ENCODE measurements at places on chromosomes 16 and 17. TPM values are rescaled to one million over a fixed set of nuclear protein-coding genes. Genes with fewer than 3 reads are reported as not detected.

GRCh38 chr16:70402916-70403659, 35.8 kb downstream of the ST3GAL2 start:
- H3K27me3 ChIP-seq = no peaks in the 10 kb centered on the region
- no peak overlapping the region for H3K27ac ChIP-seq

DNA sequence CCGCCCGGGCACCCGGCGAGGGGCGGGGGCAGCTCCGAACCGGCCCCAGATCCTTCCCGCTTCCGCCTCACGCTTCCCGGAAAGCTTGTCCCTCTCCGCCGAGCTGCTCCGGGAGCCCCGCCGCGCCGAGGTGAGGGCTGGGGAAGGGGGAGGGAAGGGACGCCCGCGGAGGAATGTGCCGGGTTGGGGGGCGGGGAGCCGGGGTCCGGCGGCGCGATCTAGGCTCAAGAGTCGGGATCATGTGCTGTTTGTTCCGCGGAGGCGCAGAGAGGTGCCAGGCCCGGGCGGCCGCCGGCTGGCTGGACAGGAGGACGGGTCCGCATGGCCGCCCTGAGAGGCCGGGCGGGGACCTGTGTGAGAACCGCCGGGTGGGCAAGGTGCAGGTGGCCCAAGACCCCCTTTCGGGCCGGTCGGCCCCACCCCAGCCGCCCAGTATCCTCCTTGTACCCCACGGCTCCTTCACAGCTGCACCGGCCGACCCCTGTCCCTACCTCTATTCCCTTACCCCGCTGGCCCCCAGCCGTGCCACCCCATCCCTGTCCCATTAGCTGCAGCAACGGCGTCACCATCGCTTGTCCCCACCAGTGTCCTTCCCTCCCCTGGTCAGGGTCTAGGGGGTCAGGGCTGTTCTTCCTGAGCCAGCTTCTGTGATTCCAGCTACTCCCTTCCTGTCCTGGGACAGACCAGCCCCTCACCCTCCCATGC, 429 bp downstream of the KIF1C start:
- peak overlapping the region; percentile 88 for H3K4me3 ChIP-seq
- no peaks in the 10 kb centered on the region for H3K27me3 ChIP-seq
- no peak for DNase-seq
- H3K4me1 ChIP-seq = peaks cover 34% of the 10 kb centered on the region

GRCh38 chr16:73025151-73025855, 22.6 kb downstream of the ZFHX3 start:
- no peak overlapping the region for H3K27ac ChIP-seq
- no peak for DNase-seq
- no peaks in the 10 kb centered on the region for H3K27me3 ChIP-seq
- peaks cover 10% of the 10 kb centered on the region for H3K4me1 ChIP-seq
- H3K36me3 ChIP-seq = no peaks in the 10 kb centered on the region

The SCNN1B gene
- total RNA-seq = not detected

The RUNDC3A gene
- not detected for total RNA-seq

The ITGA3 gene
- 0.79 TPM for total RNA-seq

The HOXB8 gene
- not detected for total RNA-seq

GRCh38 chr17:39867880-39868553, at the start of gene ZPBP2:
Gene ZPBP2, plus strand, starts transcription at chr17:39868202. Its CDS starts 153 bp downstream, at chr17:39868355.
- H3K4me3 ChIP-seq = peak within 1 kb of the TSS; percentile 4
- H3K27me3 ChIP-seq = no peaks in the 10 kb centered on the region
- DNase-seq = no peak
- H3K36me3 ChIP-seq = no peaks in the 10 kb centered on the region
- no peak within 1 kb of the TSS for H3K27ac ChIP-seq
- peaks cover 5% of the 10 kb centered on the region for H3K4me1 ChIP-seq

DNA sequence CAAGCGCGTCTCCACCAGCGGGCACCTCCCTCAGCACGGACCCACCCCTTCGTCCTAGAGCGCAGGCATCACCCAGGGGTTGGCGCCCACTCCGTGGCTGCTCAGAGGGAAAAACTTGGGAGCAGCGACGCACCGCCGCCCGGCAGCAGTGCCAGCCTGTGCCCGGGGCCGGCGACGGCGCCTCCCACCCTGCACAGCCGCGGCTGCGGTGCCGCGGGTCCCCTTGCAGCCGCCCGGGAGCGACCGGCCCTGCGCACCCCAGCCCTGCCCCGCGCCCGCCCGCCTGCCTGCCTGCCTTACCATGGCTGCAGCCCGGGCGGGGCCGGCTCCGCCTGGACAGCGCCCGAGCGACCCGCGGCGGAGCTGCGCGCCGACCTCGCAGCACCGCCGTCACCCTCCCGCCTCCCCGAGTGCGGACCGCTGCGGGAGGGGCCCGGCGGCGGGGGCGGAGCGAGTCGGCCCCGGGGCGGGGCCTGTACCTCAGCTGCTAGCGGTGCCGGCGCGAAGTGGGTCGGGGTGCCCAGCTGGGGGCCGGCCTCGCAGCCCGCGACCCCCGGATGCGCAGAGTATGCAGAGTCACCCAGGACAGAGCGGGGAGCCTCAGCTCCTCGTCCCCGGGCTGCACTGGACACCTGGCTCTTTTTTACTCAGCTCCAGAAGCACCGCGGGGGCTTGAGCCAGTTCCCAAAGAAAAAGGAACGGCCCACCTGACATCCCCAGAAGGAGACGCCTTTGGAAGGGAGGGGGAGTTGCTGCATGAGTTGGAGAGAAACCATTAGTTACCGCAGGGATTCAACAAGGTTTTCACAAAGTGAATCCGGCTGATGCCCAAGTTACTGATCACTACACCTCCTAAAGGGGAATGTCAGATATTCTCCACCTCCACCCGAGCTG, 17.5 kb upstream of the MTMR4 start:
- H3K27ac ChIP-seq = peak overlapping the region; percentile 50
- no peaks in the 10 kb centered on the region for H3K27me3 ChIP-seq
- H3K4me1 ChIP-seq = peaks cover 27% of the 10 kb centered on the region

The TBC1D26 gene
- total RNA-seq = not detected
